A549 treated with RU486 at 1 μM for 4 hours (cell line): ENCODE measurements at places on chromosomes 5 and 9. TPM values are rescaled to one million over a fixed set of nuclear protein-coding genes. Genes with fewer than 3 reads are reported as not detected.

EPB41L4B gene
- total RNA-seq = 7.4 to 11.4 TPM (median 10.8 TPM) in 5 replicates

HRCT1 gene
- total RNA-seq = 0.28 to 0.48 TPM (median 0.30 TPM) in 3 of 5 replicates, not detected in the others

PLAC8L1 gene
- total RNA-seq = 0.29 TPM in 1 of 5 replicates, not detected in the others

FOXD1 gene
- total RNA-seq = 13.0 to 22.7 TPM (median 21.2 TPM) in 5 replicates

F2R gene
- total RNA-seq = 28.7 to 56.8 TPM (median 53.2 TPM) in 5 replicates

FOXD4L5 gene
- total RNA-seq = 0.05 to 0.10 TPM in 2 of 5 replicates, not detected in the others

RORB gene
- total RNA-seq = not detected in 5 replicates

PHF2 gene
- 11.6 to 18.5 TPM (median 17.0 TPM) in 5 replicates for total RNA-seq

CDC37L1 gene
- total RNA-seq = 7.3 to 14.2 TPM (median 13.8 TPM) in 5 replicates

PCDHGA1 gene
- 0.31 to 0.42 TPM (median 0.35 TPM) in 5 replicates for total RNA-seq

ECM2 gene
- total RNA-seq = 0.07 to 0.26 TPM (median 0.21 TPM) in 5 replicates

FGFR4 gene
- 15.9 to 24.1 TPM (median 23.2 TPM) in 5 replicates for total RNA-seq

EGFL7 gene
- 34.7 to 61.3 TPM (median 53.8 TPM) in 5 replicates for total RNA-seq

PDLIM4 gene
- total RNA-seq = 0.12 to 0.49 TPM (median 0.37 TPM) in 4 of 5 replicates, not detected in the other

TPD52L3 gene
- total RNA-seq = not detected in 5 replicates

SPINK4 gene
- total RNA-seq = not detected in 5 replicates

PCDHGA11 gene
- total RNA-seq = 0.06 TPM in 1 of 5 replicates, not detected in the others

FCHO2 gene
- total RNA-seq = 8.6 to 13.9 TPM (median 11.4 TPM) in 5 replicates

OSMR gene
- 47.6 to 80.4 TPM (median 77.8 TPM) in 5 replicates for total RNA-seq

OR1J2 gene
- not detected in 5 replicates for total RNA-seq

CD14 gene
- 3.2 to 5.6 TPM (median 3.9 TPM) in 5 replicates for total RNA-seq

ATP6V1G1 gene
- total RNA-seq = 114 to 155 TPM (median 116 TPM) in 5 replicates

FCN1 gene
- total RNA-seq = not detected in 5 replicates

GTF3C5 gene
- 57.2 to 74.7 TPM (median 68.8 TPM) in 5 replicates for total RNA-seq

SIGMAR1 gene
- total RNA-seq = 163 to 210 TPM (median 202 TPM) in 5 replicates
